Neural progenitor cell (in vitro differentiated cells): ENCODE measurements at places on chromosomes 11 and 22. TPM values are rescaled to one million over a fixed set of nuclear protein-coding genes. Genes with fewer than 3 reads are reported as not detected.

- no peaks in the 10 kb centered on the region for H3K36me3 ChIP-seq
- H3K27ac ChIP-seq = no peak overlapping the region
- no peak overlapping the region for H3K4me3 ChIP-seq
- H3K4me1 ChIP-seq = peaks cover 7% of the 10 kb centered on the region
- H3K27me3 ChIP-seq = no peaks in the 10 kb centered on the region
Measured at GRCh38 chr11:73389916-73390315, 13.7 kb downstream of the RELT start.

DNA sequence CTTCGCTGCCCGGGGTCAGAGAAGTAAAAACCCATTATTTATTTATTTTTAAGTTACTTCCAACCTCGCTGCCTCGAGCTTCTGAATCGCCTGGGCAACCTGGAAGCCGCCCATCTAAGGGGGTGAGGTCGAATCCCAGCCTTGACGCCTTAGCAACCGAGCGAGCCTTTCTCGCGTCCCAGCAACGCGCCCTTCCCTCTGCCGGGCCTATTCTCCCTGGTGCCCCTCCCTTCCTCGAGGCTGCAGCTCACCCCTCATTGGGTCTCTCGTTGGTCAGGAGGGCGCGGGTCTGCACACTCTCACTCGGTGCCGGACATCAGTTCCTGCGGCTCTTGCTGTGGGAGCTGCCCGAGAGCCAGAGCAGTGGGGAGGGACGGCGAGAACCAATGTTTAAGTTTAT is at the start of gene CCDC81:
Gene CCDC81 (plus strand): TSS at position 302 of the 400 bp plus-strand sequence. CDS start 277 bp downstream, outside the sequence.
- peak within 1 kb of the TSS; percentile 24 for H3K4me3 ChIP-seq
- peak; percentile 80 for DNase-seq
- no peaks in the 10 kb centered on the region for H3K36me3 ChIP-seq
- H3K4me1 ChIP-seq = no peaks in the 10 kb centered on the region
- H3K27me3 ChIP-seq = no peaks in the 10 kb centered on the region
- H3K27ac ChIP-seq = no peak within 1 kb of the TSS

GRCh38 chr22:37000676-37001534 is 18.3 kb downstream of the TST start:
- no peaks in the 10 kb centered on the region for H3K36me3 ChIP-seq
- no peaks in the 10 kb centered on the region for H3K27me3 ChIP-seq
- DNase-seq = no peak
- no peak overlapping the region for H3K4me3 ChIP-seq

DNA sequence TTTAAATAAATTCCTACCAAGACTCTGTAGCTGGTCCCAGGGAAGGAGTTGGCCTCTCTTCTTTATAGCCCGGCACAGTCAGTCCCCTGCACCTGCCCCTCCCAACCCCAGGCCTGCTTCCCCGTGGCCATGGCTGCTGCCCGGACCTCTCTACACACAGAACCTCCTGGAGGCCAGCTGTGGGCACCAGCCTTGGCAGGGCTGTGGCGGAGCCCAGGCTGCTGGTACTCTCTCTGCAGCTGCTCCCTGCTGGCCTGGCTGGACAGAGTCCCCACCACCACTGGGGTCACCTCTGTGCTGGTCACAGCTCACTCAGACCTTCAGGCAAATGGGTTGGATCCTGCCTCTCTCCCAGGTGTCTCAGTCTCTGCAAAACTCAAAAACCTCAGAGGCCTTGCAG is 69.3 kb downstream of the LRP5 start:
- no peaks in the 10 kb centered on the region for H3K27me3 ChIP-seq
- no peaks in the 10 kb centered on the region for H3K4me1 ChIP-seq
- no peaks in the 10 kb centered on the region for H3K36me3 ChIP-seq
- no peak overlapping the region for H3K4me3 ChIP-seq
- DNase-seq = no peak

DNA sequence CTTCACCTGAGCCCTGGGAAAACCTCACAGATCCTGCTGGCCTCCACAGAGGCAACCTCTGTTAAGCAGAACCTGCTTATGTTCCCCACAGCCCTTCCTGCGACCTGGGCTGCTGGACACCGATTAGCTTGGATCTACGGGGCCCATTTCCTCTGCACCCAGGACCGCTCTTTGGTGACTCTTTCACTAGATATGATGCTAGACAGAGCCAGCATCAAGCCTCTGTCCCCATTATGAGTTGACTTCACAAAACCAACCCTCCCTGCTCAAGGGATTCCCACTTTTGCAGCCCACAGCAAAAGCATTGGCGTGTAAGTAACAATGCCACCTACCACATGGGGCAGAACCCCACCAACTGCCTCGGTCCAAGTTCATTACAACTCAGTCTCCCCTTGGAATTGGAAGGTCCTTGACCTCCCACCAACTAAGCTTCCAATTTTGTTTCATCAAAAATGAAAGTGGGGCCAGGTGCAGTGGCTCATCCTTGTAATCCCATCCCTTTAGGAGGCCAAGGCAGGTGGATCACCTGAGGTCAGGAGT is 15.2 kb upstream of the TMPRSS4 start:
- H3K36me3 ChIP-seq = no peaks in the 10 kb centered on the region
- H3K4me1 ChIP-seq = peaks cover 14% of the 10 kb centered on the region
- no peak for DNase-seq
- H3K27ac ChIP-seq = no peak overlapping the region
- H3K4me3 ChIP-seq = no peak overlapping the region

DNA sequence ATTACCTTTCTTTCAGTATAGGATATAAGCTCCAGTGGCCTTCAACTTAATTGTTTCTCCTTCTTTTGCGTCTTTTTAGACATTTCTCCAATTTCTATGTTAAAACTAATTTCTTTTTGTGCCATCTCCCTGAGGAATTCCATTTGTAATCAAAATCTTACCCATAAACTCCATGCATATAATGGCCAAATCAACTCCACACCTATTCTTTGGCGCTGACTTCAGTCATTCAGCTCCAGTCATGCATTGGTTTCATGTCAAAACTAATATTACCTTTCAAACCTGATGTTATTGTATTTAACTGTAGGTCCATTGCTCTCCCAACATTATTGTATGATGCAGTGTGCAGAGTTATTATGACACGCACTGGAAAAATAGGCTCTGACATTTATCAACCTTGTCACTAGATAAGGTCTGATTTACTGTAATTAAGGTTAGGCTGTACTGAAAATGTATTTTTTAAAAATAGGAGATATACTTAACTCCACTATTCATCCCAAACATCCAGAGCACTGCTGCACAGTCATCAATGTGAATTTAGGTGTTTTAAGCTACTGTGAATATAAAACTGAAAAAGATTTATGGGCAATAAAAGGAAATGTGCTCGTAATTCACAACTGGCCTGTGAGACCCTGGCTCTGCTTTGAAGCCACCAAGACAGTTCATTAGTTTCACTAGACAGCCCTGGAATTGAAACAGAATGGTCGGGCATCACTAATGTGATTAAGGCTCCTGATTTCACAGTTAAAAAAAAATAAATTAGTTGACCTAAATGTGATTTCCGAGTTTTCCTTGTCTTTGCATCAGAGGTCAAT is 180.6 kb upstream of the GRIA4 start:
- H3K27ac ChIP-seq = no peak overlapping the region
- H3K36me3 ChIP-seq = no peaks in the 10 kb centered on the region

DNA sequence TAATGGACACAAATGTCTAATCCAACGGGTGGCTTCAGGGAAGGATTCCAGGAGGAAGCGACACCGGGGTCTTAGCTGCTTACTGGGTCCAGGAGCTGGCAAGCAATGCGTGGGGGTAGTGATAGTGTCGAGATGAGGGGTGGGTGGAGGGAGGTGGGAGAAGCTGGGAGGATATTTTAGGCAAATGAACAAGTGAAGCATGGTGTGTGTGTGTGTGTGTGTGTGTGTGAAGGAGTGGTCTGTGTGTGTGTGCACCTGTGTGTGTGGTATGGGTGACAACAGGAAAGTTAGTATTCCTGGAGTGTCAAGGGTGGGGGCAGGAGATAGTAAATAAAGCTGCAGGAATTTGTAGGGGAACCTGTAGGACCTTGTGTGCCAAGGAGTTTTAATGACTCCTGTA is 126.9 kb upstream of the ZBED5 start:
- H3K36me3 ChIP-seq = no peaks in the 10 kb centered on the region
- H3K27me3 ChIP-seq = no peaks in the 10 kb centered on the region
- H3K27ac ChIP-seq = no peak overlapping the region

DNA sequence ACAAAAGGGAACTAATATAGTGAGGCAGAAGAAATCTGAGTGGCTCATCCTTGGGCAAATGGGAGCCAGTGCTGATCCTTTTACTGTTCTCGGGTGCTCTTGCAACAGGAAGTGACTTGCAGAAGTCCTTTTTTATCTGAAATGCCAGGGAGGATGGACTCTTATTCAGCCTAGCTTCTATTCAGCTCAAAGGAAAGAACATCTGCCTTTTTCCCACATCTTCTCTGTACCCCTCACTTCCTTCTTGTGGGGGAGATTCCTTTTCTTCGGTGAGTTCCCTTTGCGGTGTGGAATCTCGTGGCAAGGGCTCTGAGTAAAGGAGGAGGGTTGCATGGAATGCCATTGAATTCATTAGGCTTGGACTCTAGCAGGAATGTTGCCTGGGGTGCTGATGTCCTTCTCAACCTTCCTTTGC is 76.2 kb downstream of the ZBTB16 start:
- H3K27me3 ChIP-seq = no peaks in the 10 kb centered on the region
- DNase-seq = peak; percentile 43
- no peaks in the 10 kb centered on the region for H3K36me3 ChIP-seq

GRCh38 chr11:64852804-64853509 is 8.5 kb upstream of the CDC42BPG start:
- no peak overlapping the region for H3K4me3 ChIP-seq
- H3K27ac ChIP-seq = no peak overlapping the region
- H3K27me3 ChIP-seq = no peaks in the 10 kb centered on the region
- no peaks in the 10 kb centered on the region for H3K4me1 ChIP-seq

DNA sequence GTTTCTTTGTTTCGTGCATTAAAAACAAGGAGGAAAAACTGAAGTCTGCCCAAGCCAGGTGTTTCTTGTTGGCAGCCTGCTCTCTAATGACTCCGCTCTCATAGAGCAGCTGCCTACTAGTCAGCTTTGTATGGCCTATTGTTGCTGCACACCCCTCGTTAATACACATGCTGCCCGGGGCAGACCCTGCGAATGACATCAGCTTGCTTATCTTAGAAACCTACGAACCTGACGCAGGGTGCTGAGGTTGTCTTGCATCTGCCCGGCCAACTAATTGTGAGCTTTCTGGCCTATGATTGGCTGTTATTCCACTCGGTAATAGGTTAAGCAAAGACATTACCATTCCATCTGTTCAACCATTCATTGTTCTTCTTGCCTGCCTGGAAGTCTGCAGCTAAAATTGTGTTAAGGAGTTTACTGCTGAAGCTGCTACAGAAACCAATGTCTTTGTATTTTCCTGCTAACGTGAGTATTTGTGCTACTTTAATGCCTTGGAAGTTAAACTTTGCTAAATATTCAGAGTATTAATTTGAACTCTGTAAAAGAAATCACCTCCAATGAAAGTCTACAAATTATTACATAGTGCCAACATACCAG is 37.5 kb downstream of the ZC3H12C start:
- peak overlapping the region; percentile 56 for H3K4me3 ChIP-seq
- peaks cover 3% of the 10 kb centered on the region for H3K27me3 ChIP-seq
- no peaks in the 10 kb centered on the region for H3K36me3 ChIP-seq
- DNase-seq = peak; percentile 93
- peaks cover 64% of the 10 kb centered on the region for H3K4me1 ChIP-seq

DNA sequence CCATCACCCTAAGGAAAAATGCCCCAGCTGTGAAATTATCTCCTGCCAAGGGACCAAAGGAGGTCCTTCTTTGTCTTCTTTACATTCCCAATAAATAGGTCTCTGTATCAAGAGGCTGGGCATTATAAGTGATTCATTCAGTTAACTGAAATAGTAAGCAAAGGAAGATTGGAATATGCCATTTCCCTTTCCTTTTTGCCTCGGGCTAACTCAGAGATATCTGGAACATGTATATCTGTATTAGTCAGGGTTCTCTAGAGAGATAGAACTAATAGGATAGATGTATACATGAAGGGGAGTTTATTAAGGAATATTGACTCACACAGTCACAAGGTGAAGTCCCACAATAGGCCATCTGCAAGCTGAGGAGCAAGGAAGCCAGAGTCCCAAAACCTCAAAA is 15.3 kb upstream of the CWF19L2 start:
- H3K27ac ChIP-seq = no peak overlapping the region
- no peaks in the 10 kb centered on the region for H3K36me3 ChIP-seq
- no peaks in the 10 kb centered on the region for H3K27me3 ChIP-seq
- H3K4me3 ChIP-seq = no peak overlapping the region
- H3K4me1 ChIP-seq = no peaks in the 10 kb centered on the region

DNA sequence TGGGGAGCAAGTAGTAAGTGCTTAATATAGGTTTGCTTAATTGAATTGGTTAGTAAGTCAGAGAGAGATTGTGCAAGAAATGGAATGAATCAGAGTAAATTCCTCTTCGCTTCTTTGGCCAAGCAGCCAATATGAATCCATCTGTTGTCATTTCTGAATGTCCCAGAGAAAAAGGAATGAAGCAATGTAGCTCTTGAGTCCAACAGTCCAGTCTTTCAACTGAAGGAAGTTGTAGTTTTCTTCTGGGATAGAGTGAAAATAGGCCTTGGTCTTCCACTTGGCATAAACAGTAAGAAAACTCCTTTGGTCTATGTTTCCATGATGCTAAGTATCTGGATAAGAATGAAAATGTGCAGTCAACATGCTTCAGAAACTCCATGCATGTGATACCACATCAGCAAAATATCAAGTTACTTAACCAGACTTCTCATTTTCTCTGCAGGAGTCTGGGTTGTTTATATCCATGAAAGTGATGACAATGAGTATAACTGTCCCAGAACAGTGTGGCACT is 1.8 kb upstream of the FIBIN start:
- no peak for DNase-seq
- peaks cover 26% of the 10 kb centered on the region for H3K27me3 ChIP-seq
- no peak overlapping the region for H3K27ac ChIP-seq
- H3K4me3 ChIP-seq = no peak overlapping the region
- H3K4me1 ChIP-seq = peaks cover 8% of the 10 kb centered on the region

- no peaks in the 10 kb centered on the region for H3K27me3 ChIP-seq
- no peak overlapping the region for H3K27ac ChIP-seq
- DNase-seq = no peak
Measured at GRCh38 chr22:48101704-48102103, 1339.3 kb downstream of the TBC1D22A start.

- H3K27ac ChIP-seq = no peak overlapping the region
- peaks cover 47% of the 10 kb centered on the region for H3K27me3 ChIP-seq
- H3K4me1 ChIP-seq = peaks cover 16% of the 10 kb centered on the region
- H3K4me3 ChIP-seq = no peak overlapping the region
Measured at GRCh38 chr11:62921573-62922188, 518 bp upstream of the CHRM1 start.

Gene ROBO4
- not detected in 2 replicates for total RNA-seq

Gene SEC14L6
- 2.4 and 2.7 TPM in 2 replicates for total RNA-seq

Gene PLEKHB1
- total RNA-seq = 8.8 and 31.1 TPM in 2 replicates

Gene PAMR1
- total RNA-seq = 209 and 285 TPM in 2 replicates

Gene FADS1
- total RNA-seq = 163 and 184 TPM in 2 replicates

Gene CABP7
- 0.09 TPM in 1 of 2 replicates, not detected in the other for total RNA-seq

Gene FAM180B
- not detected in 2 replicates for total RNA-seq
